ENCODE measurements at places on chromosomes 1 and 21.

DNA sequence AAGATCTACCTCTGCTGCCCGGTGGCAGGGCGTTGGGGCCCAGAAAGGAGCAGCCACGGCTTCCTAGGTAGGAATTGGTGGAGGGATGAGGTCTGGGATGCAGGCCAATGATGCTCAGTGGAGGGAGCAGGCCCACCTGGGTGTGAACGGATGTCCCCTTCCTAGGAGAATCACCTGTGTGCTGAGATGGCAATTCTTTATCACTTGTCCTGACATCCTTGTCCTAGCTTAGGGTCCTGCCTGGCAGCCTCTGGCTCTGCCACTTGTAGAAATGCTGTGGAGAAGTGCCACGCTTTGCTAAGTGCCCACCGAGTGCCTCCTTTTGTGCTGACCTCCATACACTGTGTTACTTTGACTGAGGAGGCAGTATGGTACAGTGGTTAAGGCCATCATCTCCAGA, 12.8 kb downstream of the EDN2 start:
- no peak for DNase-seq

GRCh38 chr1:65910432-65910831, 117.7 kb downstream of the PDE4B start:
- DNase-seq, result no peak

DNA sequence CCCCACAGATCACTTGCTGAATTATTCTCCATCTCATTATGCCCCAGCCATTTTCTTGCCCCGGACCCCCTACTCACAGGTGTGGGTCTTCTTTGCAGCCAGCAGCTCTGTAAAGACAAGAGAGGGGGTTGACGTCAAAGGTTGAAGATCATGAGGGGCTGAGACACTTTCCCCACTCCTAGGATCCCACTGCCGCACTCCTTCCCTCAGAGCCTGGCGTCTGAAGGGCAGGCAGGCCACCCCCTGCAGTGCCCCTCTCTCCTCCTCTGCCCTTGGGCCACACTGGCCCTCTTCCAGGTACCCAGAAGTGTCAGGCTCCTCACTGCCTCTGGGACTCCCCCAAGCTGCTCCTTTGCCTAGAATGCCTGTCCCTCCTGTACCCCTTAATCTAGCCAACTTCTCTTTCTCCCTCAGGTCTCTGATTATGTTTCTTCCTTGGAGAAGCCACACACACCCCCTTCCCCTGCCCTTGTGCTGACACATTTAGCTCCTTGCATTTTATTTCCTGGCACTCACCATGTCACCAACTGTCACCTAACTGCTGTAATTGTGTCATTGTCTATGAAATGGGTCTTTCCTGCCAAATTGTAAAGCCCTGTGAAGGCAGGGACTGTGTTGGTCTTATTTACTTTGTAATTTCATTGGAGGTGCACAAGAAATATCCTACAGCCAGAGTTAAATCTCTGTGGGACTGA, 2.1 kb downstream of the RORC start:
- no peak for DNase-seq

GRCh38 chr1:22949822-22950331, 22.8 kb downstream of the LACTBL1 start:
- no peak for DNase-seq

- no peak for DNase-seq
Observed at GRCh38 chr1:111943066-111943465, 46.4 kb downstream of the KCND3 start.

DNA sequence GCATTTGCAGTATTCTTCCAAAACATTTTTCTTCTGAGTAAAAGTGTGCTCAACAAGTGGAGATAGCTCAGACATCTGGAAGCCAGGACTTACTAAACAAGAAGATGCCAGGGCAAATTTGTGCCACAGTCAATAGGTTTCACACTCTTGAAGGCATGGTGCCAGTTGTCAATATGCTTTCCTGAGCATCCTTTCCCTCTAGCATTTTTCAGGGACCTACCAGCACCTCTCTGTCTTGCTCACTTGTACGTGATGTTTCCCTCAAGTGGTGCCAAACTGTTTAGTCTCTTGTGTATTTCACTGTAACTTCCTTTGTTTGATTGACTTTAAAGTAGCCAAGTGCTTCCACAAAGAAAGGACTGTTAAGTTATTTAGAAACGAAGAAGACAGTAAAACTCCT, 194.0 kb upstream of the SGIP1 start:
- no peak for DNase-seq

- no peak for DNase-seq
Observed at GRCh38 chr1:119318466-119319309, 49.9 kb upstream of the HAO2 start.

- DNase-seq, result no peak
Observed at GRCh38 chr1:110056285-110056683, 14.2 kb downstream of the ALX3 start.

DNA sequence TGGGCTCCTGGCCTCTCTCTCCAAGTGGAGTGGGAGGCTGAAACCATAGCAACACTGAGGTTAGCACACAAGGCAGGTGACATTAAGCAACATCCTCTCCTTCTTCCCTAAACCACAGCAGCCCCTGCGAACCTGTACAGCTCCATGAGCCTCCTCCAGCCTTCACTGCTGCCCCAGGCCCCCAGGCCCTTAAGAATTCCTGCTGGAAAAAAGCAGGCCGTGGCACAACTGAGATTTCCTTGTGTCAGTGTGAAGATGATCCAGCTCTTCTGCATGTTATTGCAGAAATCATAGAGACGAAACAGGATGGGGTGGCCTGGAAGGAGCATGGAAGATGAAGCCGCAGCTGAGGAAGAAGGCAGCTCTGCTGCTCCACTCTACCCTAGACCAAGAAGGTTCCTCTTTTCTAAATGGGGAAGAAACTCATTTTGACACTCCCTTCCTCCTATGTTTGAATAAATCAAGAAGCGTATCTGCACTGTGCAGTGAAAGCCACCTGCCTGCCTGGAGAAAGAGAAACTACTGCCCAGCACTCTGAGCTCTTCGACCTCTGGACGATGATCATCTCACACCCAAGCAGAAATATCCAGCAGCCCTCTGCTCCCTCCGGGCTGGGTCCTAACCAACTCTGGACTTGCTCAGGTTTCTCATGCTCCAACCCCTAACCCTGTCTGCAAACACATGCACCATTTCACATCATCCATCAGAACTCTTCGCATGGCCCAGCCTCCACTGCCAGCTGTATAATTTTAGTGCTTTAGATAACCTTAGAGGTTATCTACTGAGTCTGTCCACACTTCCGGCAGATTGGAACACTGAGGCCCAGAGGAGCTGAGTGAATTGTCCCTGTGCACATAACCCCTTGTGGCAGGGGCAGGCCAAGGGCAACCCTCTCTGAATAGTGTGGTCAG, 20.7 kb downstream of the SH3BP5L start:
- DNase-seq, result peak; percentile 84

GRCh38 chr1:183567584-183567983, 22.7 kb downstream of the NCF2 start:
- peak; percentile 84 for DNase-seq

DNA sequence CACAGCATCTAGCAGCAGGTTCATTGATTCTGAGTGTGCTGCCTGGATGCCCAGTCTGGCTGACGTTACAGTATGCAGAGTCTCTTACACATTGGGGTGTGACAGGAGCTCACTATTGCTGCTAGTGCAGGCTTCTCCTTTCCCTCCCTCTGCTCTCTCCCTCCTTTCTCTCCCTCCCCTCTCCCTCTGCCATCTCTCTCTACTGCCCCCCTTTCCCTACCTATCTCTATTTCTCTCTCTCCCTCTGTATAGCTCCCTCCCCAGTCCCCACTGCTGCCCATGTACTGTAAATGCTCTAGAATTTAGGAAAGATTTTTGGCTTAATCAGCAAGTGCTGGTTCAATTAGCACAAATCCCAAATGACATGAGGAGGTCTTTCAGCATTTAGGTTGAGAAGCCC, 62.8 kb downstream of the PCBP3 start:
- DNase-seq, result no peak

DNA sequence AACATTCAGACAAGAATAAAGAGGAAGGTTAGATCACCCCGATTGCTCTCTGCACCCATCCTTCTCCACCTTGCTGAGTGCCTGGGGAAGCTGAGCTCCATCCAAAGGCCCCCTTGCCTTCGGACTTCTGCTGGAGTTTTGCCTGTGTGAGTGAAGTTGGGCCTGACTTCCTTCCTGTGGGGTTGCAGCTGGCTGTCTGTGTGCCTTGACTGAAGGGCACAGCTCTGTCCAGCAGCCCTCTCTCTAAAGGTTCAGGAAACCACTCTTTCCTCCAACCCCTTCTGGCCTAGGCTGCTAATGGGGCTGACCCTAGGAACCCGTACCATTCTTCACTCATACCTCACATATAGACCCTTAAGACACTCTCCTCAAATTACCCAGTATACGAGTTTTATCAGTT, 173.4 kb upstream of the HMCN1 start:
- no peak for DNase-seq

DNA sequence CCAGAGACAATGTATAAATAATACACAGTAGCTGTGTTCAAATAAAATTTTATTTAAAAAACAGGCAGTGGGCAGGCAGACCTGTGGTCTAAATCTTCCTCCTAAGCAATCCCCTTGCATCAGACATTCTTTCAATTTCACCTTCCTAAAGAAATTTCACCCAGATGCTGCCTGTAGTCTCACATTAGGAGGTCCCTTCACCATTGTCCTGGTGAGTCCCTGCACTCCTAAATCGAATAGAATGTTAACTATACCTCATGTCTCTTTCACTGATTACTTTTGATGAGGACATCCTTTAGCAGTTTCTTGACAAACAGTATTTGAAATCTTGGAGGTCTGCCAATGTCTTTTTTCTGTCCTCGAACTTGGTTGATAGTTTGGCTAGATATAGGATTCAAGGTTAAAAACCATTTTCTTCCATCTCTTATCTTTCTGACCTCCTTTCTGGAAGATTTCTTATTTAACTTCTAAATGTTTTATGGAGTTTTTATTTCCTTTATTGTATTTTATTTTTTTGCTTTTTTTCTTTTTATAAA, 77.5 kb downstream of the LPGAT1 start:
- no peak for DNase-seq

DNA sequence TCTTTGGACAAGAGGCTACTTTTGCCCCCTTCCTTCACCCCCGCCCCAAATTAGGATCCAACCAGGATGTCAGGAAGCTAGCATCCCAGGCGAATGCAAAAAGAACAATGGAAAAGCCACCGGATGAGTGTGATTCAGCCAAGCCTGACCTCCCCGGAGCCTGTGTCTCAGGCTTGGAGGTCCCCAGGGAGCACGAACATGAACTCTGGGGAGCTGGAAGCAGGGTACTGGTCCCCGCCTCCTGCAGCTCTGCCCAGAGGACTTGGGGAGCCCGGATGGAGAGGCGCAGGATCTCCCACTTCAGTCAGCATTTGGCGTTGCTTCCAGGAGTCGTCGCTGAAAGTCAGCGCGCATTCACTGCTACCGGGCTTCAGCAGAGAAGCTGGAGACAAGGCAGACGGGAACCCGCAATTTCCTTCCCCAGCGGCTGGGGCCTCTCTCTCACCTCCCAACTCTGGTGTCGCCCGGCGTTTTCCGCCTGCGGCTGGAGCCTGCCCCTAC, 1.8 kb upstream of the TBX15 start:
- no peak for DNase-seq

- DNase-seq, result no peak
Observed at GRCh38 chr1:46218443-46218842, 15.3 kb downstream of the LURAP1 start.

DNA sequence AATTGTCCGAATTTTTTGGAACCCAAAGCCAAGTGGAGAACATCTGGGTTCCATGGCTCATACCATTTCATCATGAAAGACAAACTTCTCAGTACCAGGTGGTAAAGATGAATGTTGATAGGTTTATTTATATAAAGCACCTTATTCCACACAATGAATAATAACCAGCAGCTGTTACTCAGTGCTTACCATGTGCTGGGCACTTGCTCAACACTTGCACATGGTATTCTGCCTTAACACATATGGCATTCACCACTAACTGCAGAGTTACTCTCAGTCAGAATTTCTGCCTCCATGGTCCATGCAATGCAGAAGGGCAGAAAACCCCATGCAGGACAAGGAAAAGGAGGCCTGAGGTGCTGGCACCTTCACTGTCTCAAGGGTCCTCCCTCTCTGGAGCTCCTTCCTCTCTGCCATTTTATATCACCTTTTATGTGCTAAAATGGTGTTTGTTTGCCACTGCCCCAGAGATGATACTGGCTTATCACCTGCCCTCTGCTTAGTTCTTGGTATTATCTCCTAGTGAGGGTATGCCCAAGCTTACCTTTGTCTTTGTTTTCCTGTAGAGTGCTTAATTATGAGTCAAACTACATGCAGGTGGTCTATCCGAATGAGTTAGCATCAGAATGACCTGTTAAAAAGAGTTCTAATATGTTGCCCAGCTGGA, 76.7 kb upstream of the ZNF326 start:
- DNase-seq, result no peak

- no peak for DNase-seq
Observed at GRCh38 chr21:38227401-38227800, 29.4 kb upstream of the KCNJ15 start.

DNA sequence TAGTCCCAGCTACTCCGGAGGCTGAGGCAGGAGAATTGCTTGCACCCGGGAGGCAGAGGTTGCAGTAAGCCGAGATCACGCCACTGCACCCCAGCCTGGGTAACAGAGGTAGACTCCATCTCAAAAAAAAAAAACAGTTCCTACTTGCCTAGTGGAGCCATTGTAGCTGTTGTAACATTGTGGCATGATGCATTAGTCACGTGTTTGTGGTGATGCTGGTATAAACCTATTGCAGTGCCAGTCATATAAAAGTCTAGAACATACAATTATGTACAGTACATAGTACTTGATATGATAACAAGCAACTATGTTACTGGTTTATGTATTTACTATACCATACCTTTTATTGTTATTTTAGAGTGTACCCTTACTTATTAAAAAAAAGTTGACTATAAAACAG, 16.2 kb downstream of the KYAT3 start:
- DNase-seq, result peak; percentile 17

DNA sequence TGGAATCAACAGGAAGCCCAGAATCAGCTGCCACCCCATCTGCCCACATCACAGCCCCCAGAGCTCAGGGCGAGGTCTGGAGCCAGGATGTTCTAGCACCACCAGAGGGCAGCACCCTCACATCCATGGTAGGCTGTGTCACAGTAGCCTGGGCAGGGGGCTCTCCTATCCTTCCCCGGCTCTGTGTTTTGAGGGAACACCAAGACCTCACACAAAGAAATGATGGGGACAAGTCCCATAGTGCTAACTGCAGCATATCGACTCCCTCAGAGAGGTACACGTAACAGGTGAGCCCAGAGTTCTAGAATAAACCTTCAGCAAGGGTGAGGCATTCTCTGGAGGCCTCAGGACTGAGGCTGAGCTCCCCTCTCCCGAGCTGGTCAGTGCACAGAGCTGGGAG, 2.3 kb upstream of the KCNC4 start:
- peak; percentile 48 for DNase-seq

GRCh38 chr1:215269955-215270354, 187.4 kb downstream of the KCNK2 start:
- DNase-seq, result no peak

DNA sequence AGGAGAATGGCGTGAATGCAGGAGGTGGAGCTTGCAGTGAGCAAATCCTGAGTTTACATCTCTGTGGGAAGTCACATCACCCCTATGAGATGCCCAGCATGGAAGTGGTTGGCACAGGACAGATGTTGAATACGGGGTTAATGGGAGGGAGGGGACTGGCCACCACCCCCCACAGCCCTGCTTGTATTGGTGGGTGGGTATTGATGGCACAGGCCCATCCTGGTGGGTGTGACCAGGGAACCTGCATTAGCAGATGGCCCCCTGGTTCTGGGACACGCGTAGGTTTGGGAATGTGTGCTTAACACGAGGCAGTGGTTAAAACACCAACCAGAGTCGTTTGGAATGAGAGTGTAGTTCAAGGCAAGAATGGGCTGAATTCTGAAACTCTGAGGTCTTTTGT, 117.9 kb downstream of the PRDM2 start:
- DNase-seq, result no peak

All from inflammatory macrophage (primary cell).